ENCODE measurements at places on chromosomes 3 and 15. TPM values are rescaled to one million over a fixed set of nuclear protein-coding genes. Genes with fewer than 3 reads are reported as not detected.

The TGM5 gene
- total RNA-seq, result 1.0 TPM

The BCL2A1 gene
- total RNA-seq, result 9.3 TPM

The AEN gene
- total RNA-seq, result 5.3 TPM

The CFAP92 gene
- total RNA-seq, result 1.3 TPM

The USP50 gene
- total RNA-seq, result not detected

The SLC12A1 gene
- total RNA-seq, result not detected
